ENCODE measurements at places on chromosomes 5 and 9.

DNA sequence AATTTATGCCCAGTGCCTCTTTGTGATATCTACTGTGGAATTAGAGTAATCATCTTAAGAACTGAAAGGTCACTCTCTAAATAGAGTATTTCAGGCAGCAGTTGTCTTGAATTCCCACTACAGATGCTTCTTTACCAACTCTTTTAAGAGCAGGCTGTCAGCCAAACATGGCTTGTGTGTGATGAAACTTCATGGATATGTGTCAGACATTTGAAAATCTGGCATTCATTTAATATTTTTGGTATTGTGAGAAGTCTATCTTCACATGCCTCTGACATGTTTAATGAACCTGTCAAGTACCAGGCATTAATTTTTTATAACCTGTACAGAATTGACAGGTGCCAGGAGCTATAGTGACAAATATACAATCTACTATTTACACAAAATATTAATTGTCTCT, 318.6 kb downstream of the CDH9 start:
- no peak for DNase-seq

GRCh38 chr5:39780347-39780746, 355.6 kb upstream of the DAB2 start:
- DNase-seq, result no peak

- peak; percentile 59 for DNase-seq
Observed at GRCh38 chr5:110785356-110785755, 46.5 kb downstream of the SLC25A46 start.

GRCh38 chr5:33891788-33892619, at the start of gene ADAMTS12:
ADAMTS12 (minus strand) TSS chr5:33891990; CDS start chr5:33891856, 134 bp downstream.
- no peak for DNase-seq

- no peak for DNase-seq
Observed at GRCh38 chr5:53087621-53088121, 21.9 kb downstream of the MOCS2 start.

Measured in fibroblast of the conjunctiva (primary cell).